Stimulated activated CD8-positive, alpha-beta memory T cell treated with anti-CD3 and anti-CD28 coated beads, Interleukin-15, amount 100 ng/mL, for 4 hours (primary cell): ENCODE measurements at places on chromosomes 3 and 15.
A peak's percentile ranks its signal among the peaks of the same experiment; 100 is the strongest.

DNA sequence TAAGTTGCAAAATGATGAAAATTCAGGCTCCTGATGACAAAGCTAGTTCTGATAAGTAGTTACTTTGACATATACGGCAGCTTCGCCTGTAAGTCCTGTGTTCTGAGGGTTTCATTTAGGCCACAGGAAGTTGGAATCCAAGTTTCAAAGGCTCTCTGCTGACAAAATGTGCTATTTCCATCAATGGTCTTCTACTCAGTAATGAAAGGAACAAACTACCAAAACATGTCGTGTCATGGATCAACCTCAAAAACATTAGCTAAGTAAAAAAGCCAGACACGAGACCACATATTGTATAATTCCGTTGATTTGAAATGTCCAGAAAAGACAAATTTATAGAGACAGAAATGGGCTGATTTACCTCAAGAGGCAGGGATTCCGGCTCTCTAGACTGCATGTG lies 22.5 kb downstream of the NGRN start:
- no peak for DNase-seq

DNA sequence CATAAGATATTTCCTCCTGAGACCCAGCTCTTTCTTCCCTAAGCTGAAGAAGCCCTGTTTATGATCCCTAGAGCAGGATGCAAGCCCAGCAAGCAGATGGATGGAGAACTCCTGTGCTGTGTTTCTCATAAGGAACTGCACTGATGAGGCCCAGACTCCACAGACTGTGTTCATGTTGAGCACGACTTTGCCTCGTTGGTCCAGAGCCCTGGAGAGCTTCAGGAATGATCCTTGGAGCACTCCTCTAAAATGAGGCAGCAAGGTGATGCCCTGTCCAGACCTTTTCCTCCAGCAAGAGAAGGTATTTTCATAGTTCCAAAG lies 83.8 kb downstream of the MYLK start:
- no peak for DNase-seq

GRCh38 chr3:77943598-77943997 lies 903.7 kb downstream of the ROBO2 start:
- no peak for DNase-seq

GRCh38 chr3:61237858-61238257 lies 13.4 kb downstream of the FHIT start:
- DNase-seq = no peak

GRCh38 chr3:39281533-39281932 lies 1.7 kb upstream of the CX3CR1 start:
- no peak for DNase-seq

DNA sequence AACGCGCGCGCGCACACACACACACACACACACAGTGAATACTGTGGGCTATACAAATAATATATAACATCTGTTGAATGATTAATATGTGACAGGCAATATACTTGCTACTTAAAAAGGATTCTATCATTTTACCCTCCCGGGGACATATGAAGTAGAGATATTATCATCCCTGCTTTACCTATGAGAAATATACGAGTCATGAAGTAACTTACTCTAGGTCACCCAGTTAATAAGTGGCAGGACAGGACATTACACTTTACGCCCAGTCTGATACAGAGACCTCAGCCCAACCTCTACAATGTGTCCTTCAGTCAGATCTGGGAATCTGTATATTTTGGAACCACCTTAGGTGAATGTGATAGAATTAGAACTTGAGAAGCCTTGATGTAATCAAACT lies 55.4 kb downstream of the CCDC54 start:
- no peak for DNase-seq

DNA sequence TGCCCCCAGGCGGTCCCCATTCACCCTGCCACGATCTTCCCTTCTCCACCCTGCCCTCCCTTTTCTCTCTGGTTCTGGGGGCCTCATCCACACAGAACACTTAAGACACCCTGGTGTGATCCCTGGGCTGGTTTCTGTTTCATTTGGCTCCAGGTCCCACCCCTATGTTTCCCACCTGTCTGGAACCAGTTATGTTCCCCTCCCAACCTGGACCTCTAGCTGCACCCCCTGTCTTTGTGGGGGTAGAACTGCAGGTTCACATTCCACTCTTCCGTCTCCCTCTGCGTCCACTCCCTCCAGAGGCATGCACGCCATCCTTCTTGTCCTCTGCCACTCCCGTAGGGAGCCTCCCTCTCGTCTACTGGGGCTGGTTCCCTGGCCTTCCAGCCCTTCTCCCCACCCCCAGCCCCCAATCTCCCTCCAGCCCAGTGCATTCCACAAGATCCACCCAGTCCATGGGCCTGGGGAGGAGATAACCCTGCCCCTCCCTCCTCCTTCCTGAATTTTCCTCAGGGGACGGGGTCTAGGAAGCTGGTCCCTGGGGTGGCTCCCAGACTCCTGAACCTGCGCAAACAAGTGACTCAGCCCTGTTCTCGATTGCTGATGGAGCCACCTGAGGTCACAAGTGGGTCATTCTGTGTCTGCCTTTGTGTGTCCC lies 73.8 kb downstream of the ABTB1 start:
- no peak for DNase-seq

- DNase-seq = no peak
Measured at GRCh38 chr3:74750901-74751300, 136.4 kb upstream of the CNTN3 start.

DNA sequence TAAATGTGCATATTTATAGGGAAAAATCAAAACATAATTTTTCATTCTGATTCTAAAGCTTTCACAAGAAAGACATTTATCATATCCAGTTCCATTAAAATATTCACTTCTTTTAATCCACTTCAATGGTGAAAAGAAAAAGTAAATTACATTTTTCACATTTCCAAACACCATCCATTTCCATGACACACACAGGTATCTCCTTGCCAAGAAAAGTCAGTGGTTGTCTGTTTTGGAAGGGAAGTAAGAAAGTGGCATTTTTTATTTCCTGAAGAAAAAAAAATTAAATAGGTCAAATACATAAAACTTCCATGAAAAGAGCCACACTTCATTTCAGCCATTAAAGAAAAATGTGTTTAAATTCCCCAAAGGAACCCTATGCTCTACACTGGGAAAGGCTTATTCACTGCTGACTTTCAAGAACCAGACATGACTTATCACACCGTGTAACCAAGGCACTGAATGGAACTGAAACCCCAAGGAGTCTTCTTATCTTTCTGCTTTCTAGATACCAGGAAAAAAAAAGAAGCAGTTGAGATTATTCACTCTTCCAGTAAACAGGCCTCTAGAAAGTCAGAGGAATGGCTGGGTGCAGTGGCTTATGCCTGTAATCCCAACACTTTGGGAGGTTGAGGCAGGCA lies 44.5 kb downstream of the OSBPL10 start:
- no peak for DNase-seq

GRCh38 chr15:58179206-58179605 lies 41.0 kb downstream of the AQP9 start:
- DNase-seq = no peak

DNA sequence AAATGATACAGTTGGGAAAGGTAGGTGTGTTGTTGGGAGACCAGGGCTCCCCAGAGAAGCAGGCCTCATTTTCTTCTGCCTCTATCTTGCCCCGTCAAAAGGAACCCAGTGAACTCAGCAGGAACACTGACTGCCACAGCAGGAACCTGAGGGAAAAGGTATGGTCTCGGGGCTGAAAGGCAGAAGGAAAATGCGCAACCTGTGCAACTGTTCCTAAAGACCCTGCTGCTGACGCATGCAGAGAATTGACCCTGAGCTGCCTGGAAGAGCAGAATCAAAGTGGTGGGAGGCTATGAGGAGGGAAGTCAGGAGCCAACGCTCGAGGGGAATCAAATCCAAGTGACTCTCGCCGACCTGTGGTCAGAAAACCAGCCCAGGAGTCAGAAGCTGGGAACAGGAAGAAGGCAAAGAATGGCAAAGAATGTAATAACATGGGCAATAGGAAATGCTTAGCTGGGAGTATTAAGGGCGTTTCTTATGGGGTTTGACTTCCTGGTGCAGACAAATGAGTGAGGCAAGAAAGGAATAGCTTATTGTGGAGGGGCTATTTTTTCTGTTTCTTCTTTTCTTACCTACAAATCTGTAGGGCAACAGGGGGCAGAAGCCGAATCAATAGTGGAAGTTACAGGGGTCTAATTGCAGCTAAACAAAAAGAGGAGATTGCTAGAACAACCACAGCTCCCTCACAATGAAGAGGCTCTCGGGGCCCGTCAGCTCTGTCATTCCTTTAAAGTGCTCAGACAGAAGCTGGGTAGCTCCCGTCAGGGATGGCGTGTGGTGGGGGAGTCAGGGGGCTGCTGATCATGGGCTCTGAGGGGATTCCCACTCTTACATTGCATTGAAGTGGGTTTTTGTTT lies 65.4 kb upstream of the DLG1 start:
- DNase-seq = no peak

GRCh38 chr15:52351206-52351908 lies 55.8 kb upstream of the MYO5C start:
- no peak for DNase-seq

GRCh38 chr15:100780208-100780800 lies 99.3 kb upstream of the ALDH1A3 start:
- no peak for DNase-seq

DNA sequence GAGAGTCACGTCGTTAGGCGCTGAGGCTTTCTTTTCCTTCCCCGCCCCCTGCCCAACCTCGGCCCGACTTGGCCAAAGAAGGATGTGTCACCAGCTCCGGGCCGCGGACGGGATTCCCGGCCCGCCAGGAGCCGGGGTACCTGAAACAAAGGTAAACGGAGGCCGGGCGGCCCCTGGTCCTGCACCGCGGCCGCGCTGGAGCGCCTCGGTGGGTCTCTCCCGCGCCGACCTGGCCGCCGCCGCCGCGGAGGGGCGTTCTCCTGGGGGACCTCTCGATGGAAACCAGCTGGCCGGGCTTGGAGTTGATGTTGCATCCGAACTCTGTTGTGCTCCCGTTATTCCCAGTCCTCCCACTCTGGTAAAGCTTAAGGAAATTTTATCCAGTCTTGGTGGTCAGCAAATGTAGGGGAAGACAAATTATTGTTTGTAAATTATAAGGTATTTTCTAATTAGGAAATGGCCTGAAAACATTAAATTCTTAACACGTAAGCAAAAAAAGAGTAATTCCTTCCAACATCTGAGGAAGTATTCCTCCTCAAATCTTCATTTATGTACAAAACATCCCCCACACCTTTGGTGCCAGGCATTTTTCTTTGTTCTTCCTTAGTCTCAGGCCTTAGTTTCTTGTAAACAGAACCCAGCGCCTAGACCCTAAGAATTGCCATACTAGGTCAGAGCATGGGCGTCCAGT lies 888 bp downstream of the PPP2R3A start:
- no peak for DNase-seq

GRCh38 chr3:122498152-122498551 lies 16.6 kb downstream of the KPNA1 start:
- no peak for DNase-seq

DNA sequence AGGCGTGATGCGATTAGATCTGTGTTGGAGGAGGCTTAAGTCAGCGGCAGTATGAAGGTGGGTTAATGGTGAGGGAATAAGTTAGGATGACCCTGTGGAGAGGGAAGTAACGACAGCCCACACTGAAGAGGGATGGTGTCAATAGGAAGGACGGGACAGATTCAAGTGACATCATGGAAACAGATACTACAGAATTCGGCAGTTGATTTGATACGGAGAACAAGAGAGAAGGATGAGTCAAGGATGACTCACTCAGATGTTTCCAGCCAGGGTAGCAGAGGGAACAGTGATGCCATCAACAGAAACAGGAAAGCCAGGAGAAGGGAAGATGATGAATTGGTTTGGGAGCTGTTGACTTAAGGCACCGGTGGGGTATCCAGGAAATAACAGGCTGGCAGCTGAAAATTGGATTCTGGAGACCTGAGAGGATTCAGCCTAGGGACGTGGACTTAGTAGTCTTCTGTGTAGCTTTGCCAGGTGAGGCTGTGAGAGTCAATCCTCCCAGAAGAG lies 38.0 kb downstream of the SHC4 start:
- DNase-seq = no peak

- no peak for DNase-seq
Measured at GRCh38 chr3:52429031-52429430, 15.9 kb downstream of the SEMA3G start.

GRCh38 chr15:100244796-100245486 lies 96.8 kb downstream of the ADAMTS17 start:
- DNase-seq = no peak

DNA sequence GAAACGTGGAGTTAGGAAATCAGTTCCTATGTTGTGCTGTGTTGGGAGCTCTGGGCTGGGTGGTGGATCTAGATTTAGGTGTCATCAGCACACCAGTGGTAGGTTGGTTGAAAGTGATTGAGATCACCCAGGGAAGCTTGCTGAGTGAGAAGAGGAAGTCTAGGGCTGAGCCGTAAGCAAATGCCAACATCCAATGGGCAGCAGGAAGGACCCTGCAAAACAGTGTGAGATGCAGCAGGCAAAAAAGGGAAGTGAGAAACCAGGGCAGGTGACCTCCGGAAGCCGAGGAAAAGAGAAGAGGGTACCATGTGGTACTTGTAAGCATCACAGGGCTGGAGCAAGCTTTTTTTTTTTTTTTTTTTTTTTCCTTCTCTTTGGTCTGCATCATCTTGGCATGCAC lies 15.9 kb upstream of the COPG1 start:
- DNase-seq = no peak

DNA sequence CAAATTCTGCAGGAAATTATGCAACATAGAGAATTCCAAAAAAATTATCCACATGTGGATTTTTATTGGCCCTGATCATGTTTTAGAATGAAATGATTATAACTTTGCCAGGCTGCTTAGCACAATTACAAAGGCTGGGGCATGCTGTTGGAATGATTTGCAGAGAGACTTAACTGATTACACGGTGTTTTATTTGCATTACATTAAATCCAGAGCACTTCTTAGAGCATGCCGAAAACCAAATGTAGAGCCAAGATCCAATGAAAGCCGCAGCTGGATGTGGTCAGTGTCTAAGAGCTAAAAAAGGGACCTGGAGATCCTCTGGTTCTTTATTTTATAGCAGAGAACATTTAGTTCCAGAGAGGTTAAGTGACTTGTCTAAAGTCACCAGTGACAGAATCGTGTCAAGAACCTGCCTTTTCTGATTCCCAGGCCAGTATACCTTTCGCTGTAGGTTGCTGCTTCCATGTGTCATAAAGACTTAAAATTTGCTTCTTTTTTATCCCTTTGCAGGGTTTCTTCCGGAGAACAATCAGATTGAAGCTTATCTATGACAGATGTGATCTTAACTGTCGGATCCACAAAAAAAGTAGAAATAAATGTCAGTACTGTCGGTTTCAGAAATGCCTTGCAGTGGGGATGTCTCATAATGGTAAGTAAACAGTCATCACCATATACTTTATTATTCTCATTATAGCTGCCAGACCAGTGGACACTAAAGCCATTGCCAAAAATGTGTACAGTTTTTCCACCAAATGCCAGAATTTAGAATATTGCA lies 92.0 kb upstream of the TSEN2 start:
- DNase-seq = no peak

- no peak for DNase-seq
Measured at GRCh38 chr3:2099028-2099671, 484 bp downstream of the CNTN4 start.

- DNase-seq = no peak
Measured at GRCh38 chr15:75905231-75905630, 1.6 kb downstream of the FBXO22 start.

- DNase-seq = no peak
Measured at GRCh38 chr15:66004618-66005262, 135.4 kb downstream of the RAB11A start.

- DNase-seq = peak; percentile 34
Measured at GRCh38 chr3:177201700-177202397, 4.6 kb upstream of the TBL1XR1 start.

- peak; percentile 46 for DNase-seq
Measured at GRCh38 chr15:75349851-75350588, 3.2 kb downstream of the NEIL1 start.

GRCh38 chr3:71302604-71303003 lies 280.9 kb downstream of the FOXP1 start:
- DNase-seq = no peak

- DNase-seq = no peak
Measured at GRCh38 chr3:173893066-173893465, 495.5 kb downstream of the NLGN1 start.
